SK-N-MC (cell line): ENCODE measurements at places on chromosomes 2 and 18.

DNA sequence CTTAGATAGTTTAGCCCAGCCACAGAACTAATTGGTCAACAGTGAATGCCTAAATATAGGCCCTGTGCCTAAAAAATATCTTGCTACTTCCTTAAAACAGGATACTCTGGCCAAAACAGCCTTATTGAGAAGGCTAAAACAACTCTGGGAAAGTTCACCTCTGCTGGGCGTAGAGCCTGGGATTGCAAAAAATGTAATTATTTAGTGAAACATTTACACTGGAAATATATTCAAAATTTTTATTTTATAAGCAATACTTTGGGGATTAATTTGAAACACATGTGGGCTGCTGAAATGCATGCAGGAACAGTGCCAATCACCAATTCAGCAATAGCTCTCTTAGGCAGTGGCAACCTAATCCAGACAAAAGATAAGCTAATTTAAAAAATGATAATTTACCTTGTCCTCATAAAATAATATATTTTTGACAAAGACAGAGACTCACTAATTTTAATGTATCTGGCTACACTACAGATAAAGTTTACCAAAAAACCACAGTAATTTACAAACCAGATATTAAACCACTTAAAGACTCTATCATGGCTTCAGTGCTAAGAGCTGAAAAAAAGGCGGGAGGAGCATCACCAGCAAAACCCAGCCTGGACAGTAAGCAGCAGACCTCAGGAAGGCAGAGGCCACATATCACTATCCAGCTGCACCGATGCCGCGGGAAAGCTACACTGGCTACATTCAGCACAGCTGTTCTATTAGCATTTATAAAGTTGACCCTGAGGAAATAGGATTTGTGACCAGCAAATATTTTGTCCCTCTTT, 18.5 kb downstream of the TRAK2 start:
- peak; percentile 91 for DNase-seq

DNA sequence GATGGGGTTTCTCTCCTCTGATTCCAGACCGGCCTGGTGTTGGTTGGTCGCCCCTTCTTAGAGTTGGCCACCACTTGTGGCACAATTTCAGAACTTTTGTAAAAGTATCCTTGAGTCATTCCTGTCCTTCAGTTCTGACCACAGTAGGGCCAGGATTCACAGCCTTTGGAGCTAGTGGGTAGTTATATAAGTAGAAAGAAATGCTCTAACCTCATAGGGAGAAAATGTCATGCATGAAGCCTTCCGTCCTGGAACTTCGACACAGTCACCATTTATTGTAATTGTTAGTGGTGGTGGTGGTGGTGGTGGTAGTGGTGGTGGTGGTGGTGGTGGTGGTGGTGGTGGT, 65.4 kb downstream of the EPAS1 start:
- DNase-seq = no peak

GRCh38 chr2:44778671-44779476, 162.6 kb upstream of the SIX3 start:
- DNase-seq = no peak

DNA sequence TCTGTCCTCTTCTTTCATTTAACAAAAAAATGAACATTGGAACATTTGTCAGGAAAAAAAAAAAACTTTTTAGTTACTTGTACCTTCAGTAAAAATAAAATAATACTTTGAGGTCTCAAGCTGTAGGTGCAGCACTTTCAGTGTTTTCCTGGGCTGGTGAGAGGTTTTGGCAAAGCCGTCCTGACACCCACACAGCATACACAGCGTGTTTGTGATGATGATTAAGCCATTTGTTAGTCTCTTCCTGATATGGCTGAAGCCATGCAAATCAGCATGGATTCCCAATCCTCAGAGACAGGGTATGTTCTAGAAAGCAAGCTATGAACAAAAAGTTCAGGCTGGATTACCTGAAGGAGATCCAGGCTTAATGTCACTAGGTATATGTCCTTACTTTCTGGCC, 236.8 kb downstream of the ZNF516 start:
- DNase-seq = no peak

- DNase-seq = no peak
Measured at GRCh38 chr2:240567137-240567871, 980 bp upstream of the RNPEPL1 start.
